ENCODE measurements at places on chromosomes 2 and 18.
A peak's percentile ranks its signal among the peaks of the same experiment; 100 is the strongest.

DNA sequence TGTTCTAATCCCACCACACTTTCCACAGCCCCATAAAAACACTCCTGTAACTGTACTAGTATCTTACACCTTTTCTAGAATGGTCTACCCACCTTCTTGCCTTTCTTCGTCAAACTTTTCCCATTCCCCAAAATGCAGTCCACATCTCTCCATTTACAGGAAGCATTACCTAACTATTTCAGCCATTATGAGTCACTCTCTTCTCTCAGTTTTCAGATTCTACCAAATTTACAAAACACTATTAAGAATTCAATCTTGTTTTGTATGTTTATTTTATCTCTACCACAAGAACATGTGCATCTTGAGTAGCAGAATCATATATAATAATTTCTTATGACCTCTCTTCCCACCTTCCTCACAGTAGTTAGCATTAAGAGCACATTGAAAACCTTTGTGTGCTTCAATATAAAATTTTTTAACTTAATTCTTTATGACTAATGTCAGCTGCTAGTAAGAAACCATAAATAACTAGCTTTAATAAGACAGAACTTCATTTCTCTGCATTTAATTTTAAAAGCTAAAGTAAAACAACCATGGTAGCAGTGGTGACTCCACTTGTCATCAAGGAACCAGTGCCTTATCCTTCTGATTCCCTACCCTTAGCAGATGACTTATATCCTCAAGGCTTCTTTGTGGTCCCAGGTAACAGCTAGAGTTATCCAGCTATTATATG lies 56.6 kb upstream of the MAP2 start:
- no peak for DNase-seq

- DNase-seq, result no peak
Observed at GRCh38 chr18:26780520-26781325, 84.8 kb downstream of the AQP4 start.

DNA sequence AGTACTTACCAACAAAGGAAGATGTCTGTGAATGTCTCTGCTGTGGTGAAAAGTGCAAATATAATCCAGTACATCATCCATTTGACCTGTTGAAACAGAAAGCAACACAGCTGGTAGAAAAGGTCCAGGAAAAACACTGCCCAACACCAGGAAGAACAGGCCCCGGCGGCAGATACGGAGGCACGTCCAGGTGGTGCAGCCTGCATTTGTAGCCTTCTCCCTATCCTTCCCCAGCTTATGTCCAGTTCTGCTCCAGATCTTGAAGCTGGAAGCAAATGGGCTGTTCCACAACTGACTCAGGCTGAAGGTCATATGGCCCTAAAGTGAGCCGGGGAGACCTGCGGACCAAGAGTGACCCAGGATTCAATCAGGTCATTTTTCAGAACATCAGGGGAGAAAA lies 64.7 kb downstream of the MRPL35 start:
- no peak for DNase-seq

DNA sequence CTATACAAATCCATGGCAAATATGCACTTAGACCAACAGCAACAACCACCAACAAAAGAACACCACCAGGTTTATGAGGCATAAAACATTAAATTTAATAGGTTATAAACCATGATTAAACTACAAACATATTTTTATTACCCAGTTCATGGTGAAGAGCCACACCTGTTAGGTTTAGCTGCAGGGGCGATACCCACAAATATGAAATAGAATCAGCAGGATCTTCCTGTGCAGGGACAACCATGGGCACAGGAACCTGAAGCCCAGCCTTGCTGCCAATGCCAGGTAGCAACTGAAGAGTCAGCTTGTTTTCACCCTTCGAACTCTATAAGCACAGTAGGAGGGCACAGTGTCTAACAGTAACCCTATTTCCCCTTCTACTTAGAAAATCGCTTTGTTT lies 675.0 kb downstream of the SATB2 start:
- DNase-seq, result no peak

DNA sequence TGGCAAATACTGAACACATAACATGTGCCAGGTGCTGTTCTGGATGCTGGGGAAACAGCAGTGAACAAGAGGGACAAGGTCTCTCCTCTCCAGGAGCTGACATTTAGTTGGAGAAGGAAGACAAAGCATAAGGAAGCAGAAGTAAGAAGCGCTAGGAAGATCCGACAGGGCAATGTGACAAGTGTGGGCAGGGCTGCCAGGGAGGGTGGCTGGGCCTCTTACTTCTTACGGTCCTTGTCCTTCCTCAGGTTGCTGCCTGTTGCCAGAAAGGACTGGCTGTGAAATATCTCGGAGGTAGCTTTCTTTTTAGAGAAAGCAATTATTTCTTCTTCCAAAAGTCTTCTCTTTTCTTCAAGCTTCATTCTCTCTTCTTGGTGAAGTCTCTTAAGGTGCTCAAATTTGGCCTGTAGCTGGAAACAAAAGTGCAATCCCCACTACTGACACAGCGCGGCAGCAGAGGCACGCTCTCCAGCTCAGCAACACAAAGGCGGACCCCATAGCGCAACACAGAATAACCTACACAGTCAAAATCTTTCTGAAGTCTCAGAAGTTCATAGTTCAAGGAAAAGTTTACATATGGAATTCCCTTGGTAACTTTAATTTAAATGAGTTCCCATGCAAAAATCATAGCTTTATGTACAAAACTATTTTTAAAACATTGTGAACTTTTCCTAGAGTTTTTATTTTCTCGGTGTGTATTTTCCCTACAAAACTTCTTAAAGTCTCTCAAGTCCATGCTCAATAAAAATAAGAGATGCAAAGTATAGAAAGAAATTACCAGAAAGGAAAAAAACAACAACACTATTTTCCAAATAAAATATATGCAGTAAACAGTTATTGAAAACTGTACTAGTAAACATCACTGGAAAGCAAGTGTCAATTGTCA lies 67.7 kb downstream of the SEPTIN10 start:
- peak; percentile 55 for DNase-seq
